GDM1 (cell line): ENCODE measurements at places on chromosomes 13 and 19.
A peak's percentile ranks its signal among the peaks of the same experiment; 100 is the strongest.

DNA sequence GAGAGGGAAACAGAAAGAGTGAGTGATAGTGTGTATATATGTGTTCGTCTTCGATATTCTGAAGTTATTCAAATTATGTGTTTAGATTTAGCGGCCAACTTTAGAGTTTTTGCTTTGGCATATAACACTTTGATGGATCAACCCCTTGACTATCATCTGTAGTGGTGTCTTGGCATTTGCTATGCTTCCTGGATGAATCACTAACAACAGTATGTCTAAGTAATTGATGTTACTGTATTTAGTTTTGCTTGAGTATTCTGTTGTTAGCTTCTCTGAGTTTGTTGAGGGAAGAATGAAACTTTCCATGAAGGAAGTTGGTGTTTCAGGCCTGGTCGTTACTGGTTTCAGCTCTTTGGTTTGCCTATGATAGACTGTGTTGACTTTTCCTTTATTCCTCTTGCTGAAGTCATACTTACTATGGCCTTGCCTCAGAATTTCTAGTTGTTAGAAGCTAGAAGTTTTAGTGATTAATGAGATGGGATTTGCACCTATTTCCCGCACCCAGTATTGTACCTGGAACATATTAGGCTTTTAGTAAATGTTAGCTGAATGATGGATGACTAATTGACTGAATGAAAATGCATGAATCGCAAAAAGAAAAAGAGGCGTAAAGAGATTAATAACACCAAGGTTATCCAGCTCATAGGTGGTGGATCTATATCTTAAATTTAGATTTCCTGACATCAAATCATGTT, 20.7 kb downstream of the NDFIP2 start:
- no peak for DNase-seq

GRCh38 chr19:30224689-30225606, 147.2 kb upstream of the ZNF536 start:
- DNase-seq, result no peak

GRCh38 chr19:32061315-32061714, 284.1 kb upstream of the ZNF507 start:
- no peak for DNase-seq

DNA sequence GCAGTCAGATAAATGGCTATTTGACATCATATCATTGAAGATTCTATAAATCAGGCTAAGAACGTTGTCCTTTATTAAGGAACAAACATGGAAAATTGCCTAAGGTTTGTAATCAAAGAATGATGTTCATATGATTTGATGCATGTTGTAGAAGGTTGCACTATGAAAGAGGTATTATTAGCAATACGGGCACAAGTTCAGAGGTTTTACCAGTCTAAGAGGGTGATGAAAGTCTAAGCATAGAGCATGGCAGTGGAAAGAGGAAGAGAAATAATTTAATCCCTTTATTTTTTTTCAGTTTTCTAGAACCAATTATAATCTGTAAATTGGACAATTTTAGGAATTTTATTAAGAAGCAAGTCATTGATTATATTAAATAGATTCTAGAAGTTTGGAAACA, 450.7 kb downstream of the FGF14 start:
- DNase-seq, result no peak

GRCh38 chr13:31174018-31174417, 12.3 kb upstream of the HSPH1 start:
- no peak for DNase-seq

GRCh38 chr13:39916330-39916729, 260.9 kb downstream of the COG6 start:
- no peak for DNase-seq

- DNase-seq, result no peak
Measured at GRCh38 chr13:60066226-60066625, 97.5 kb downstream of the DIAPH3 start.

GRCh38 chr13:23843436-23843835, 45.8 kb downstream of the MIPEP start:
- no peak for DNase-seq

GRCh38 chr19:54949412-54949811, 2.1 kb upstream of the NLRP7 start:
- no peak for DNase-seq

DNA sequence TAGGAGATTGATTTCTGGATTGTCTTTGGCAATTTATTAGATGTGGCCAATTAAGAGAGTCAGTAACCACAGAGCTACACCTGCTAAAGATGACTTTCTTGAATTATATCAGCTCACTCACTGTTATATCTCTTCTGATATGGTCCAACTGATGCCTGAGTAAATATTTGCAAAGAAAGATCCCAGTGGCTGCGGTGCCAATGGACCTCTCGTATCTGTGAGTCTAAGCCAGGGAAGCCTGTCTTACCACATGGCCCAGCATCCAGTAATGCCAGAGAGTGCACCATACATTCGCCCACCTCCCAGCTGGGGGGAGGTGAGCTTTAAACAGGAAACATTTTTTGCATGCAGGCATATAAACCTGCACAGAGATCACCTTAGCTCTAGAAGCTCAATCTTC, 82.7 kb upstream of the SLC15A1 start:
- no peak for DNase-seq

GRCh38 chr13:27432611-27433210, 8.3 kb downstream of the GTF3A start:
- DNase-seq, result no peak

GRCh38 chr13:46315491-46316075, 71.5 kb downstream of the RUBCNL start:
- DNase-seq, result no peak

DNA sequence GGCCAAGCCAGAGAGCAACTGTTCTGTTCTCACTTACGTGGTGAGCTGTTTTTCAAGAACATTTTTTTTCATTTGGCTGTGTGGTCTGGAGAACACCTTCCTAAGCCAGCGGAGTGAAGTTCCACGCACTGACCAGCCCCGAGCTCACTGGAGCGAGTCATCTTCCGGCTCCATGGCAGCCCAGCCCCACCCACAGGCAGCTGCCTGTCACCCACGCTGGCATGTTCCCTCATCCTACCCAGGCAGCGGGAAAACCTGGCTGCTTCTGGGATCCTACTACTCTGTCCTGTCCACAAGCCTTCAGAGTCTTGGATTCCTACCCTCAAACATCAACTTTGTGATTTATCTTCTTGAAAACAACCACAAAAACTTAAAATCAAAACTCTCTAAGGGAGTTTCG, 76.2 kb downstream of the GGACT start:
- no peak for DNase-seq

- DNase-seq, result no peak
Measured at GRCh38 chr19:48873476-48874302, 1.5 kb downstream of the PPP1R15A start.

- peak; percentile 89 for DNase-seq
Measured at GRCh38 chr19:48255376-48256303, at the start of gene CARD8. TSS of gene CARD8 (minus strand) at chr19:48255912. CDS start at chr19:48241020, 14,892 bp downstream.

DNA sequence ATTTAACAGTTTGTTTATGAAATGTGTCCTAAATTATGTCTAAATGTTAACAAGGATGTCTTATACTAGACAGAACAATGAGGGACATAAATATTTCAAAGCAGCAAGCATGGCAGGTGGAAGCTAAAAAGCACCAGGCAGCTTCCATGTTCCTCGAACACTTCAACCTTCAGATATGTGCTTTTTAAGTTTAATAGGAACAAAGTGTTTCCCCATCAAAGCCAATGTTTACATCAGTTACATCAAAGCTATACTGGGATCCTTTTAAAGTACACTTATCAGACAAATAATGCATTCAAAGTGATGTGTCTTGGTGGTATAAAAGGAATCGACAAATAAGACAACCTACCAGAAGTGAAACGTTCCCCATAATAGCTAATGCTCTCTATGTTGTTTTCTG, 2841.1 kb upstream of the PCDH20 start:
- no peak for DNase-seq

- DNase-seq, result no peak
Measured at GRCh38 chr13:39565036-39565949, 37.7 kb downstream of the LHFPL6 start.

- no peak for DNase-seq
Measured at GRCh38 chr19:23810496-23810895, 51.8 kb upstream of the ZNF681 start.

- DNase-seq, result no peak
Measured at GRCh38 chr19:55493052-55493644, 4.9 kb downstream of the SSC5D start.

DNA sequence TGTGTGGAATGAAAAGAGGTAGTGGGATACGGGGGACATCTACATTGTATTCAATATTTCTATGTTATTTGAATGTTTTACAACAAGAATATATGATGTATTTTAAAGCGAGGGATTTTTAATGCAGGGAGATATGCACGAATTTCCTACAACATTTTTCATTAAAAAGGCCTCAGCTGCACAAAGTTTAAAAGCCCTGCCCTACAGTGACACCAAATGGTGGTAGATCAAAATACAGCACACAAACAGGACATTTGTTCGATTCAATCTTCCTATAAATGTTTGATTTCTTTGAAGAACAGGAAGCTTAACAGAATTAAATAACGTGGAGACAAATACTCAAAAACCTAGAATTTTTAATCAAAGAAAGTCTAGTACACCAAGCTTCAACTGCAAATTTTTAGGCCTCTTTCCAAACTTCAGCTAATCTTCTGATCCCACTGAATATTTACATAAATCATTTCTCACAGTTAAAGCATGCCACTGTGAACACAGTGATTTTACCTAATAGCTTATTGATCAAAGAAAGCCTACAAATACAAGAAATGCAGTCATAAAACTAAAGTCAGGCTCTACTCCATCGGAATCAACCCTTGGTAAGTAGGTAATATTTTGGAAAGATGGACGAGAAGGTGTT, 257.2 kb downstream of the DIAPH3 start:
- no peak for DNase-seq

- DNase-seq, result peak; percentile 50
Measured at GRCh38 chr19:39410017-39410830, 2.2 kb upstream of the PLEKHG2 start.

GRCh38 chr13:99636728-99637353, 135.6 kb downstream of the TM9SF2 start:
- DNase-seq, result no peak

DNA sequence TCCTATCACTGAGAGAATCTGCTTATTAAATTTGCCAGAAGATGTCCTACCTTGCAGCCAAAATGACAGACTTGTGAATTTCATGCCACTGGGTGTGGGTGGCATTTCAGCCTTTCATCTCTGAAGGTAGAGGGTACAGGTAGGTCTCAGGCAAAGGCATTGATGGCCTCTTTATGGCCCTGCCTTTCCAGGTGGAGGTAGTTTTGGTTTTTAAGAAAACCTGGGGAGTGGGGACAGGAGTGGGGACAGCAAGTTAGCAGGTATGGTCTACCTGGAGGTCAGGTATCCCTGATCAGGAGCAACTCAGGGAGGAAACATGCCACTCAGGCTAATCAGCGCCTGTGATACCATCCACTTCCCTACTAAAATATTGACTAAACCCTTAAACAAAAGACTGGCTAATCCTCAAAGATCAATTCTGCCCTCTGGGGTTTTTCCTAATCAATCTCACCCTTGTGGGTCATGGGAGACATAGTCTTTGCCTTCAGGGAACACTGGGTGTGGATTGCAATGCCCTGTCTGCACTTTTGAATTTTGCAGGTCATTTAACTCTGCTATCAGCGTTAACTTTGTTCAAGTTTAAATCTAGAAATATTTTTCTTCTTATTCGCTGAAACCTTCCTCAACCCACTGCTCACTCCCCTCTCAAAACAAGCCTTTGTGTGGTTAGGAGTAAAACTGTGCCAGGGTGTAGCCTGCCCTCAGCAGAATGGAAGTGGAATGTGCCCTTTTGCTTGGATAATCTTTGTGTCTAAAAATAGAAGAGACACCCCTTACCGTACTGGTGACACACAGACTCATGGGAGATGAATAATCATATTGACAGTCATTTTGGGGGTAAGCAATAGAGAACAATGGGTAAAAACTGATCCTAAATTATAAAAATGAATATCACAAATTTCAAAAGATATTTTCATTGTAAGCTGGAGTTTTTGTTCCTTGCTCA, 233.7 kb downstream of the COG6 start:
- DNase-seq, result no peak

GRCh38 chr13:54077569-54077968, 1049.0 kb downstream of the OLFM4 start:
- no peak for DNase-seq

DNA sequence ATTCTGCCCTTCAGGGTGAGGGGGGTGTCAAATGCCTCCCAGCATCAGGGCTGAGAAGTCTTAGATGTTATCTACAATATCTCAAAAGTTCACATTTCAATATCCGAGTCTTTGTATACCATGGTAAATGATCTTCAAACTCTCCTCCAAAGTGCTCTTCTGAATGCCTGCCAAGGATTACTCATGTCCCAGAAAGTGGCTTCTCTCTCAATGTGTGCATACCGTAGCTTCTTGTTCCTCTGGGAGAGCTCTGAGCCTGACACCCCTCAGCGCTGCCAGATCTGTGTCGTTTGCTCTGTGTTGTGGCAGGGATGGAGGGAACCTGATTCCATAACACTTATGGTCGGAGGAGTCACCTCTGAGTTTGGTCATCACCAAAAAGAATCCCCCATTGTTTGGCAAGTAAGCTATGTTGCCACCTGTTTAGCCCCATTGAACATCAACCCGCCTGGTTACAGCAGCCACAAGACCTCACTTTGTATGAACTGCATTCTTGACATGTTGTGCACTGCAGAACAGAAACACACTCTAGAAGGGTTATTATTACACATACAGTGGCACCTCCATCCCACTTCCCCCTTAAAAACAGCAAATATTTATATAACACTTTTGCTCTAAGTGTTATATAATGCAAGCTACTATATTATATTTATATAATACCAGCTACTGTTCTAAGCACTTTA, 163.1 kb upstream of the MIR17HG start:
- no peak for DNase-seq

GRCh38 chr13:107210723-107211030, 642.7 kb upstream of the ARGLU1 start:
- DNase-seq, result no peak

DNA sequence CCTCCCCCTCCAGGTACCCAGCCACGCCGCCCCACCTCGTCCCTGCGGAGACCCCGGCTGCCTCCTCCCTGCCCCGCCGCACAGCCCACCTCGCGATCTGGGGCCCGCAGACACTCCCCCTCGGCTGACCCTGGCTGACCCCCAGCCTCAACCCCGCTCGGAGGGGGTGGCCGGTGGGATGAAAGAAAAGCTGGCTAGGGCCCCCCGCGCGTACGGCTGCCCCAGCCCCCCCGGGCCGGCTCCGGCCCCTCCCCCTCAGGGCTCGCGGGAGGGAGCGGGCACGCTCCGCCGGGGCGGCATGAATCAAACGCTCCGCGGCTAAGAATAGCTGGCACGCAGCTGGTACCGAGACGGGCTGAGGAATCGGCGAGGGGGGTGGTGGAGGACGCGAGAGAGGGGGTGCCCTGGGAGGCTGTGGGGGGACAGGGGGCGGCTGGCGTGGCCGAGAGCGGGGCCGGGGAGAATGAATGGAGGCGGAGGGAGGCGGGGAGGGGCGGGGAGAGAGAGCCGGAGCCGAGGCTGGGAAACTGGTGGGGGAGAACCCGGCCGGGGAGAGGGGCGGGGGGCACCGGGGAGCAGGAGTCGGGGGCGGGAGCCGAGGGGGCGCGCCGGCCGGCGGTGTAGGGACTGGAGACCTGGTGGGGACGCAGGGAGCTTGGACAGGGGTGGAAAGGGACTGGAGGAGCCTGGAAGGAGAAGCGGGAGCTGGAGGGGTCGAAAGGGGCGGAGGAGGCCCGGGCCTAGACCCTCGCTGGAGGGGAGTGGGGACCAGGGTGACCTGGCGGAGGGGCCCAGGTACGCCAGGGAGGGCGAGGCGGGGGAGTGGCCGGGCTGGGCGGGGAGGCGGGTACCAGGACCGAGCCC, 1.1 kb downstream of the SHANK1 start:
- no peak for DNase-seq
